ENCODE measurements at places on chromosomes 4 and X. TPM values are rescaled to one million over a fixed set of nuclear protein-coding genes. Genes with fewer than 3 reads are reported as not detected.

GC gene
- total RNA-seq: not detected

KLHL13 gene
- 0.19 TPM for total RNA-seq

IQCM gene
- not detected for total RNA-seq

DYNLT3 gene
- total RNA-seq: 47.9 TPM

PNMA3 gene
- total RNA-seq: 2.6 TPM

DNA sequence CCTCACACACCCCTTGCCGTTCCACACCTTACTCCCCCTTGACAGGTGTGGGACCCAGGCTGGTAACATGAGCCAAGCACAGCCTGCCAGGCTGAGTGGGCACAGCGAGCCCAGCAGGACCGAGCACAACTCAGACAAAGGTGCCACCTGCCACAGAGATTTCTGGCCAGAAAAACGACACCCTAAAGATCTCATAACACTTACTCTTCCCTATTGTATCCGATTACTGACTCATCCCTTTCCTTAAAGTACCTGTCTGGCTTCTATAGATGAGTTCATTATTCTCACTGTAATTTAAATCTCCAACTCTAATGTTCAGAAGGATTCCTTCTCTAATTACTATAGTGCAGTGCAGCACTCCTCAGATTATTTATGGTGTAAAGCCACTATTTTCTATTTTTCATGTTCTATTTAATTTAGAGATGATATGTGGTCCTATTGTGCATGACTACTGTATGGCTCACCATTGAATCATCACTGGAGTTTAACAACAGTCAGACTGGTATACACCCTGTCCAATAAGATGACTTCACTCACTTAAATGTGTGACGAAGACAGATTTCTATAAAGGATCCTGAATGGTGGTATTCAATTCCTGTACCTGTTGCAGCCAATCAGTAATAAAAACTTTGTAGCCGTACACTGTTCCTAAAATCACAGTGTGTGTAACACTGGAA, 7.6 kb upstream of the SYTL5 start:
- DNase-seq: no peak

- no peak for DNase-seq
Measured at GRCh38 chr4:150209140-150209829, 131.0 kb downstream of the DCLK2 start.

GRCh38 chrX:18873189-18873791, 110.6 kb downstream of the PHKA2 start:
- DNase-seq: no peak

DNA sequence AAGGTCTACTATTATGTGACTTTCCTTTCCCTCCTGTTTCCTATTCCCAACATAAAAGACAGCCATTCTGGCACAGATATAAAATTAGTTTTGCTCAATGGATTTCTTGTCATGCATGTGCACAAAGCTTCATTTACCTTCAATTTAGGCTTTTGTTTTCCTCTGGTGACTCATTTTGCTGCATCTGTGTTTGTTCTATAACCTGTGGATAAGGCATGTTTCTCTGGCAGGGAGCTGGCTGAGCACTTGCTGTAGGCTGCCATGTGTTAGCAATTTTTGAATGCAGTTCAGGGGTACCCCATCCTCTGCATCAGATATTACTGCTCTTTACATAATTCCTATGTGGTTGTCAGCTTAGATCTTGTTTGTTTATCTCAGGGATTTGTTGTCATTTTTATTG, 202.8 kb upstream of the GRID2 start:
- DNase-seq: no peak

DNA sequence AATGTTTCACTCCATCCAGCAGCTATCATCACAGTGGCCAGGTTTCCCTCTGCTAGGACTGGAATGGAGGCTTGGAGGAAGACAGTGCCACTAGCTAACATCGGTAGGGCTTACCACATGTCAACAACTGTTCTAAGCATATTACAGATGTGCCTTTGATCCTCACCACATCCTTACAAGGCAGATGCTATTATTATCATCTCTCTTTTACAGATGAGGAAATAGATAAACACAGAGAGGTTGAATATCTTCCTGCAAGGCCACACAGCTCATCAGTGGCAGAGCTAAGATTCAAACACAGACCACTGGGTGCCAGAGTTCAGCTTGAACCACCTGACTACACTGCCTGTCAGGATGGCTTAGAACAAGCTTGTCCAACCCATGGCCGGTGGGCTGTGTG, 47.4 kb downstream of the MAMLD1 start:
- no peak for DNase-seq

GRCh38 chr4:18034099-18034498, 12.5 kb upstream of the LCORL start:
- no peak for DNase-seq

DNA sequence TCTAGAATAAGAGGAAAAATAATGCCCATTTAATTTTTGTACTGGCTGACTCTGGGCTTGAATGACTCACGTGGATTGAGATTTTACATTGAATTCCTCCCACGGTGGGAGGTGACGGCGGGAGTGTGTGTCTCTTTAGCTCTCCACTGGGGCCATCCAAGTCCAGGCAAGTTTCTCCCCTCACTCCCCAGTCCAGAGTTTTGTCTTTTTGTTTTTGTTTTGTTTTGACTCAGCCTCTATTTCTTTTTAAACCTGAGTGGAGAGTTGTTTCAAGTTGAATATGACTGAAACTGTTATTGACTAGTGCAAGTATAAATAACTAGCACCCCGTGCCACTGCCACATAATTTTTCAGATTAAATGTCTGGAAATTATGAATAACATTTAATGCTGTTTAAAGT, 13.6 kb downstream of the CHST7 start:
- no peak for DNase-seq

DNA sequence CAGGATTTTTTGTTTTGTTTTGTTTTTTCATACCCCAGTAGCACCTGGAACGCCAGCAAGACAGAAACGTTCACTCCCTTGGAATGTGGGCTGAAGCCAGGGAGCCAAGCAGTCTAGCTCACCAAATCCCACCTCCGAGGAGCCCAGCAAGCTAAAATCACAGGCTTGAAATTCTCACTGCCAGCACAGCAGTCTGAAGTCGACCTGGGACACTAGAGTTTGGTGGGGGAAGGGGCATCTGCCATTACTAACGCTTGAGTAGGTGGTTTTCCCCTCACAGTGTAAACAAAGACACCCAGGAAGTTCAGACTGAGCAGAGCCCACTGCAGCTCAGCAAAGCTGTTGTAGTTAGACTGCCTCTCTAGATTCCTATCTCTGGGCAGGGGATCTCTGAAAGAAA, 99.6 kb upstream of the FGF16 start:
- no peak for DNase-seq

DNA sequence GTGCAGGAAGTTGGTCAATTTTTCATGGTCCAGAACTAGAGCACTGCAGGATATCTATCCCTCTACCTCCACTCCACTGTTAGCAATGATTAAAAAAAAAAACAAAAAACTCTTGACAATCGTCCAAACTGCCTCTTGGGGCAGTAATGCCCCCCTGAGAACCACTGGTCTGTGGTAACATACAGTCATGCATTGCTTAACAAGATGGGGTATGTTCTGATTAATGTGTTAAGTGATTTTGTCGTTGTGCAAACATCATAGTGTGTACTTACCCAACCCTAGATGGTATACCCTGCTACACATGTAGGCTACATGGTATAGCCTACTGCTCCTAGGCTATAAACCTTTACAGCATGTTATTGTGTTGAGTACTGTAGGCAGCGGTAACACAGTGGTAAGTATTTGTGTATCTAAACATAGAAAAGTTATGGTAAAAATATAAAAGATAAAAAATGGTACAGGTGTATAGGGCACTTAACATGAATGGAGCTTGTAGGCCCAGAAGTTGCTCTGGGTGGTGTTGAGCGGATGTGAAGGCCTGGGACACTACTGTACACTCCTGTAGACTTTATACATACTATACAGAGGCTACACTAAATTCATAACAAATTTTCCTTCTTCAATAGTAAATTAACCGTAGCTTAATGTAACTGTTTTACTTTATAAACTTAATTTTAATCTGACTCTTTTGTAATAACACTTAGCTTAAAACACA, 34.1 kb downstream of the ART3 start:
- no peak for DNase-seq

DNA sequence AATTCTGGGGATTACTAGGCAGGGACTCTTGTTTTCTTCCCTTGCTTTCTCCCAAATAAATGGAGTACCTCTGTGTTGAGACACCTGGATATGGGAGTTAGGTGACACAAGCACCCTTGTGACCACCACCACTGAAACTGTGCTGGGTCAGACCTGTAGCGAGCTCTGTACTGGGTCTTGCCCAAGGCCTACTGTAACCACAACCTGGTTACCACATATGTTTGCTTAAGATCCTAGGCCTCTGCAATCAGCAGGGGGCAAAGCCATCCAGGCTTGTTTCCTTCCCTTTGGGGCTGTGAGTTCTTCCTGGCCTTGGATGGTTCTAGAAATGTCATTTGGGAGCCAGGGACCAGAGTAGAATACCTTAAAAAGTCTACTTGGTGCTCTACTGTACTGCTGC, 49.4 kb downstream of the LPAR4 start:
- no peak for DNase-seq

DNA sequence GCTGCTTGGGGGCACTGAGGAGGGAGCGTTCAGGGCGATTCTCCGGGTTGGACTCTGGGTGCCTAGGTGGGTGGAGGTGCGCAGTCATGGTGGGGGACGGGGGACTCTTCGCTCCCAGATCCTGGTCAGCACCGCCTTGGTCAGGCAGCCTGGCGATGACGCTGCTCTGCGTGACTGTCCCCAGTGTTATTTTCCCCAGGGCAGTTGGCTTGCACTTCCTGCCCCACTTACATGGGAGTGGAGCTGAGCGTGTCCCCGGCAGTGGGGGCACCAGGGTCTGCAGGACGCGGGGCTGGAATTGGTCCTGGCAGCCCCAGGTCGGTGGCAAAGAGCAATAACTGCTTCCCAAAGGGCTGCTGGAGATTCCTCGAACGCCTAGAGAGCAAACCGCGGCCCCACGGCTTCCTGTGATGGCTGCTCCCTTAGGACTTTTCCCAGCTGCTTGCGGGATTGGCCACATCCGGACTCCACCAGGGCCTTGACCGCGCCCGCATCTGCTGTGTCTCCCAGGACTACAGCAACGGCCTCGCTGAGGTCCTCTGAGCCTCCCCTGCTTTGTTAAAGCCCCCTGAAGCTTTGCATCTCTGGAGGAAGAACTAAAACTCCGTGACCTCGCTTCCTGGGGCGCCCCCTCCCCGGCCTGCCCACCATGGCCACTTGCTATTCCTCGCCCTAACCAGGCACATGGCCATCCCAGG, 35.3 kb upstream of the GPR78 start:
- DNase-seq: no peak

GRCh38 chrX:23332888-23333821, 1.5 kb upstream of the PTCHD1 start:
- DNase-seq: no peak

DNA sequence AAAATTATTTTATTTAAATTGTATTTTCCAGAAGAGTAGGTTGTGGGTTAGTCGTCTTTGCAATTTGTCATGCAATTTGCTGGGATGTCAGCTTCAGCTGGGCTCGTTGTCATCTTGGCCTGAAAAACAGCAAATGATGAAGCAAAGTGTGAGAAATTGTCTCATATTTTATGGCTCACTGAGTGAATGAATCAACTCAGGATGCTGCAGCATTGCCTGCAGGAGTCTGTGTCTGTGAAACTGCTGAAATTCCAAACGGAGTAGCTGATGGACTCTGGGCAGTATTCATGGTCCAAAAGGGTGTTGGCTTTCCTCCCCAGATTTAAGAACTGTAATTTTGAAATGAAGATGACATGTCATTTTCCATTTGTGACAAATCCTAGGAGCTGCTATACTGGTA, 37.2 kb downstream of the CXCL8 start:
- no peak for DNase-seq

- no peak for DNase-seq
Measured at GRCh38 chr4:122658818-122659295, 38.0 kb upstream of the IL21 start.

GRCh38 chrX:123525123-123525725, 207.6 kb downstream of the THOC2 start:
- DNase-seq: no peak

- DNase-seq: peak; percentile 68
Measured at GRCh38 chrX:39850630-39851152, 247.1 kb downstream of the BCOR start.

GRCh38 chrX:28278251-28278650, 297.0 kb upstream of the DCAF8L1 start:
- no peak for DNase-seq

DNA sequence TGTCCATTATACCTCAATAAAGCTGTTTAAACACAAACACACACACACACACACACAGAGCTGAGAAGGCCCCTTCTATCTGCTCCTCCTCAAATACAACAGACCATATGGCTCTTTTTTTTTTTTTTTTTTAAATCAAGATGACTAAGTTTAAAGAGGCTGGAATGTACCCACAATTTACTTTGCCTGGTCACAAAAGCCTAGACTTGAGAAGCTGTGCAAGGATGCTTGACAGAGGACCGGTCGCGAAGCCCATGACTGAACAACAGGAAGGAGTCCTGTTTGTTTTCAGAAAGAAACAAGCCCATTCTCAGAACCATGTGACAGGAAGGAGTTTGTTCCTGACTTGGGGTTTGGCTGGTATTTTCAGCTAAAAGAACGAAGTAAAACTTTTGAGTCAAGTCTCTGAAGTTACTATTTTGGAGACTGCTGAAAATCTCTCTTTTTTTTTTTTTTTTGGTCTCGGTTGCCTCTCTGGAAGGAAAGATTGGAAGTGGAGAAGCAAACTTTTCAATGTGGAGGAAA, 650.9 kb upstream of the TENM3 start:
- DNase-seq: no peak

DNA sequence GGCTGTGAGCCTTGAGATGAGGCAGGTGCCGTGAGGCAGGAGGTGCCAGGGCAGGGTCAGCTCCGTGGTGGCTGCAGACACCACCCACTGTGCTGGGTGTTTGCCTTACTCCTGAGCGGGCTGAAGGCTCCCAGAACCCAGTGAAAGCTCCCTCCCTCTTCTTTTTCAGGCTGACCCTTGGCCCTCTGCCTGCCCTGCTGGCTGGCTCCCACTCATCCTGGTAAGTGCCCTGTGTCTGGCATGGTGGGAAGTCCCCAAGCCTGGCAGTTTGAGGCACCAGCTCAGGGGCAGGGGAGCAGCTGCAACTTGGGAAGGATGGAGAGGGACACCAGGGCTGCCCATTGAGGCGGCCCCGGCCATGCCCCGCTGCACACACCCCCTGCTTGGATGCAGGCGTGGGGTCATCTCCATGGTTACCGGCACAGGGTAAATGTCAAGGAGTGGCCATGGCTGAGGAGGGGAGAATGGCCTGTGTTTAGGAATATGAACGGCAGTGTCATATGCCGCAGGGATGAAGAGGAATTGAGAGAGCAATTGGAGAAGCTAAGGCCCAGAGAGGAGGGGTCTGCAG, 16.8 kb downstream of the SH3BP2 start:
- DNase-seq: no peak
